ENCODE measurements at places on chromosomes 5 and 9. TPM values are rescaled to one million over a fixed set of nuclear protein-coding genes. Genes with fewer than 3 reads are reported as not detected.

KCNMB1 gene
- 0.63 TPM for total RNA-seq

RMI1 gene
- 7.7 TPM for total RNA-seq

ZNF300 gene
- 2.8 TPM for total RNA-seq

IL9 gene
- not detected for total RNA-seq

SMIM33 gene
- not detected for total RNA-seq

ARID3C gene
- 1.3 TPM for total RNA-seq

DNA sequence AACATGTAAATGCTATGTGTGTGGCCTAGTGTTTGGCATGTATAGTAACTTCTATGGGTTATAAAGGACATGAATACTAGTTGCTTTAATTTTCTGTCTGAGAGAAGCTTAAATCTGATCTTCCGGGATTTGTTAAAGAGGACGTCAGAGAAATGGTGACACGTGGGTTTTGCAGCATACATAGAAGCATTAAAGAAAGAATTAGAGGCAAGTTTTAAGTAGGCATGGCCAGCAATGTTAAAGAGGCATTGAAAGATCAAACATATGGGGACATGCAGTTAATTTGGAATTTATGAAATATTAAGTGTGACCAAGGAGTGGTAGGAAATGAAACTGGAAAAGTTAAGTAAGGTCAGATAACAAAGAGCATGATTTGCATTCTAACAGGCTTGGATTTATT, 311.4 kb upstream of the RIOK2 start:
- DNase-seq: no peak

DNA sequence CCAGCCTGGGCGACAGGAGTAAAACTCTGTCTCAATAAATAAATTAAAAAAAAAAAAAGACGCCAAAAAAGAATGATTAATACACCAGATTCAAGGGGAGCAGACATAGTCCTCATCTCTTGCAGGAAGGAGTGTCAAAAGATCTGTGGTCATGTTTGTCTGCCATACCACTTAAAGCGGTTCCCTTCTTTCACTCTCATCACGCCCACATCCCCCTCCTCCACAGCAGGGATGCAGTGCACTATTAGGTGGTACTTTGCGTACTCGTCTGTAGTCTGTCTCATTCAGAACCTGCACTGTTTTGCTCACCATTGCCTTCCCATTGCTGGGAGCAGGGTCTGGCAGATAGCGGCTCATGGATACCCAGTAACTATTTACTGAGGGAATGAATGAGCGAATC, 11.2 kb downstream of the CDHR2 start:
- DNase-seq: no peak

DNA sequence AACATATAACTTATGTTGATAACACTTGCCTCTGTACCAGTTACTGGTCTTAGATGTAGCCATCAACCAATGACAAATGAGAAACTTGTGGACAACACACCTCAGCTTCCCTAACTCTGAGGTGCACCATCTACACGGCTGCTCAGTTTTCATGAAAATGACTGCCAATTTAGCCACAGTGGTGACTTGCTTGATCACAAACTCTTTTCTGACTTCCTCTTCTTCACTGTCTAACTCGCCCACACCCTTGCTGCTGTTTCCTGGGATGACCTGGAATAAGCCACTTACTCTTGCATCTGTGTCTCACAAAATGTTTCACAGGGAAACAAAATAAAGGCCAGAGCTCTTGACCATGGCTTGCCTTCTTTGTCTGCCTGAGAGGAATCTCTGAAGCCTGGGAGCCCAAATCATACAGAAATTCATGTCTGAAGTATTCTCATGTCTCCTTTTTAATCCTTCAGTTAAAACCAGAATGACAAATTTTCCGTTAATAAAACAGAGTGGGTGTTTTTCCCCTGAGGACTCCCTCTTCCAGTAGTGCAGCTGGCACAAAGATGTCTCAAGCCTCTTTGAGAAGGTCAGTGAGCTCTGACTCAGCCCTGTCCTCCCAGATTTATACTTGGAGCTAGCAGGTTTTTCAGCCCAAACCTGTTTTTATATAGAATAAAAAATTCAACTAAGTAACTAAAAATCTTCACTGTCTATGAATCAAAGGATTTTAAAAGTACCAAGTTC, 126.5 kb upstream of the PAM start:
- DNase-seq: no peak

GRCh38 chr5:151151793-151152192, 5.8 kb downstream of the ANXA6 start:
- DNase-seq: no peak

DNA sequence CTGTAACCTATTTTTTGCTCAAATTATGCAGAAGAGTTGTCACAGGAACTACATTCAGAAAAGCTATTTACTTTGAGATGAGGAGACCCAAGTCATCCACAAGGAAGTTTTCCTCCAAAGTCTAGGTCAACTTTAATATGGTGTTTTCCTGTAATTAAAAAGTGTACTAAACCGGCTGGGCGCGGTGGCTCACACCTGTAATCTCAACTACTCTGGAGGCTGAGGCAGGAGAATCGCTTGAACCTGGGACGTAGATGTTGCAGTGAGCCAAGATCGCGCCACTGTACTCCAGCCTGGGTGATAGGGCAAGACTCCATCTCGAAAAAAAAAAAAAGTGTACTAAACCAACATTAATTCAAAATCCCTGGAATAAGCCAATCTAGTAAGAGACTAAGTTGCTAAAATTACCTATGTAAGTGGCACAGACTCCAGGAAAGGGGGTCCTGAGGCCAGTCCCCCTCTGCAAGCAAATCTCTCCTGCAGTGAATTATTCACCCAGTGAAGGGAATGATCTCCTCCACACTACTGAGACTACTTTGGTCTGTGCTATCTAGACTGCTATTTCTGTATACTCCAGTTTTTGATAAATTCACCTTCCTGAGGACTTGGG, 38.9 kb downstream of the FNBP1 start:
- DNase-seq: no peak

DNA sequence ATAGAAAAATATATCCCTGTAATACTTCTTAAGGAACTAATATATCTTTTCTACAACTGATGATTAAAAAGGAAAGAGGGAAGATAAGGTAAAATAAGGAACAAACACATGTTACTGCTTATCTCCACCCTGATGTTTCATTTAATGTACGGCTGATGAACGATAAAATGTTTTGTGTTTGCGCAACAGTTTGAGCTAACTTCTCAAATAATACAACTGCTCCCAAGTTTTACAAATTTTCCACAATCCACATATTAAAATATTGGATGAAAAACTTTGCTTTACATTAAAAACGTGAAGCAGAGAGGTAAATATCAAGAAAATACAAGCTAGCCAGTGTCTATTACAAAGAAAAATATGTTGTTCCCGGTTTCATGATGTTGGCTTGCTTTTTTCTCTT, 21.0 kb upstream of the CSNK1G3 start:
- no peak for DNase-seq

DNA sequence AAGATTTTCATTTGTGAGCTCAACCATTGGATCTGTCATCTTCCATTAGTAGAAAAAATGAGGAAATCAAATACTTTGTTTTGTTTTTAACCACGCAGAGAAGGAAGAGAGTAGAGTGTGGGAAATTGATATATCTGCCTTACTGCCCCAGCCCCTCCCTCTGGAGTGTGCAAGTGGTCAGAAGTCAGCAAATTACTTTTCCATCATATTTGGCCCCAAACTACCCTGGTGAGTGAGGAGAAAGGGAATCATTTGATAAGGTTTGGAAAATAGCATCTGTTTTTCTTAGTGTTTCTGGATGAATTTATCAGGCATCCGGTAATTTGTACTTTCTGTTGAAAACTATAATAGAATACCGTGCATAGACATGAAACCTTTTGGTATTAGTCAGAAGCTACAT, 327.4 kb downstream of the MARCHF11 start:
- DNase-seq: no peak

DNA sequence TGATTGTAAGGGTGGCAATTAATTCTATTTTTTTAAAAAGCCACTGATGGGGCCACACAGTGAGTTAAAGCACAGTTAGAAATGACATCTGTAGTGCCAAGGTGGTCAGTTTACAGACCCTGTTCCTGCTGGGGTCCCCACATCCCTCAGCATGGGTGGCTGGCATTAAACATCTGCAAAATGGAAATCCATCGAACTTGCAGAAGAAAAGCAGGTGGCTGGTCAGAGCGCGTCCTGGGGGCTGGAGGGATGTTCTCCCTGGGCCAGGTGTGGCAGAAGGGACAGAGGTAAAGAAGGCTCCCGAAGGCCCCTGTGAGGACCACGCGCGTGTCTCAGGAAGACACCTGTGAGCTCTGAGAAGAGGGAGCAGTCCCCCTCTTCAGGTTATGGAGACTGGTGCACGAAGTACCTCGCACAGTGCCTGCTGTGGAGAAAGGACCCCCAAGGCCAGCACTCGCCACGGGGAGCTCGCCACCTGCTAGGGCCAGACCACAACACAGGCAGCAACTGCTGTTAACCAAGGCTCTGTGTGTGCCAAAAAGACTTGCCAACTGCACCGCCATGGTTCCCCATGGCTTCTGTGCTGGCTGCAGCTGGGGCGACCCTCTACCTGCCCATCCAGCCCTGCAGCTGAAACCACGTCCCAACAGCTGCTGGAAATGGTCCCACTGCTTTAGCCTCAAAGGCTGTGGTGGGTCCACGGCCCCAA, 65.2 kb downstream of the RASGEF1C start:
- no peak for DNase-seq

- DNase-seq: no peak
These were observed 6.3 kb downstream of the RAPGEF1 start for GRCh38 chr9:131733541-131734061.

- DNase-seq: no peak
These were observed 1000.0 kb downstream of the PTPRD start for GRCh38 chr9:9612755-9613154.

DNA sequence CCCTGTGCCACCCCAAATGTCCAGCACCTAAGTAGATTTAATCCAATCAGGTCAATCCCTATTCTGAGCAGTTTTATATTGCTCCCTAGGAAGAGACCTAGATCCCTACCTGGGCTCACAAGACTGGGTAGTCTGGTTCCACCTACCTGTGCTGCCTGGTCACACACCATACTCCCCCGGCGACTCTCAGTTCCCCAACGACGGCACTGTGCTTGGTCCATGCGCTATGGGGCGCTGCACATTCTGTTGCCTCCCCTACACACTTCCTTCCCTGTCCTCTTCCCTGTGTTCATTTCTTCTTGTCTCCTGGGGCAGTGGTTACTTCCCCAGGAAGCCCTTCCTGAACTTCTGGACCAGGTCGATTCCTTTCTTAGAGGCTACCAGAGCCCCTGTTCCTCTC, 109.9 kb upstream of the IL12B start:
- DNase-seq: no peak

GRCh38 chr5:91137647-91138046, 245.5 kb downstream of the ARRDC3 start:
- DNase-seq: no peak

GRCh38 chr5:109853377-109853776, 163.7 kb downstream of the MAN2A1 start:
- no peak for DNase-seq

- DNase-seq: no peak
These were observed 585.7 kb downstream of the ACTL7B start for GRCh38 chr9:108270051-108270450.

DNA sequence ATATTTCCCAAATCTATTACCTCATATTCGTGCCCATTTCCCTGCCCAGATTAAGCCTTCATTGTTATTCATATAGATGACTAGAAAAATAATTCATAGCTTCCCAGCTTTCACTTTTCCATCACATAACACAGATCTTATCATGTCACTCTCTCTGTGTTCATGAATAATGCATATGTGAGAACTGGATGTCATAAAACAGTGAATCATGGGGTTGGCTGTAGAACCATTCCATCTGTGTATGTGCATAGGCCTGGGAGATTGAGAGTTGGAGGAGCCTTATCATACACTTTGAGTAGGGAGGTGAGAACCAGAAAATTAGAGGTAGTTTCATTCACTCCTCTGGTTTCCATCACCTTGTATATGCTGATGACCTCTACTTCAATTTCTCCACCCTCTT, 73.9 kb upstream of the RANBP6 start:
- no peak for DNase-seq

- DNase-seq: no peak
These were observed 469 bp downstream of the AGTPBP1 start for GRCh38 chr9:85741095-85741874.

- DNase-seq: no peak
These were observed 15.3 kb downstream of the MYMK start for GRCh38 chr9:133509179-133510083.

DNA sequence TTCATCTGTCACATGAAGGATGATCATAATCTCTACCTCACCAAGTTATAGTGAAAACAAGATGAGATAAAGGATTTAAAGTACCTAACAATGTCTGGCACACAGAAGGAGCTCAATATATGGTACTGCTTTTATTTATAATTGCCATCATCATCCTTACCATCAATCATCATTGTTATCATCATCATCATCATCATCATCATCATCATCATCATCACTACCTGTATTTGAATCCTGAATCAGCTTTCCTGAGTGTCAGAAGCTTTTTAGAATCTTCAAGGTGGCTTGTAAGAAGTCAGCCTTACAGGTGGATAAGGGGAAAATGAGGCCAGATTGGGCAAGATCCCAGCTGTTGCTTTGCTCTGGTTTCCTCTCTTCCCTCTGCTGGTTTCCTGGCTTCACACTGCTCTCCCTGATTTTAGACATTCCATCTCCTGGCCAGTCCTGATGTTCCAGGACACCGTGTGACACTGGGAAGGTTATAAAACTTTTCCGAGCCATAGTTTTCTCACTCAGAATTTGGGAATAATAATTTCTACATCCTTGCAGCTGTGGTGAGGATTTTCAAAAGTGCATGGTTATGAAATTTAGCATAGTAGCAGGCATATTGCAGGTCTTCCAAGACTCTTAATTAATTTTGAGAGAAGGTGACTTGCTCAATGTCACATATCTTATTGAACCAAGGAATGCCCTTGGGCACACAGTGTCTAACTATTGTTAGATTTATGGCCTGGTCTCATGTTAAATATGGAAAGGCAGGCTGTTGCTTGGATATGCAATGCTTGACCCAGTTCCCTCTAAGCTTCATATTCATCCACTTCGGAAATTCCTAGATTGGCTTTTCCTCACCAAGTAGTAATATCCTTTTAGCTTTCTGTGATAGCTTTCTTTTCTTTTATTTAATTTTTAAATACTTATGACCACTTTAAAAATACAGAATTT, 160.7 kb downstream of the TMEM38B start:
- no peak for DNase-seq

DNA sequence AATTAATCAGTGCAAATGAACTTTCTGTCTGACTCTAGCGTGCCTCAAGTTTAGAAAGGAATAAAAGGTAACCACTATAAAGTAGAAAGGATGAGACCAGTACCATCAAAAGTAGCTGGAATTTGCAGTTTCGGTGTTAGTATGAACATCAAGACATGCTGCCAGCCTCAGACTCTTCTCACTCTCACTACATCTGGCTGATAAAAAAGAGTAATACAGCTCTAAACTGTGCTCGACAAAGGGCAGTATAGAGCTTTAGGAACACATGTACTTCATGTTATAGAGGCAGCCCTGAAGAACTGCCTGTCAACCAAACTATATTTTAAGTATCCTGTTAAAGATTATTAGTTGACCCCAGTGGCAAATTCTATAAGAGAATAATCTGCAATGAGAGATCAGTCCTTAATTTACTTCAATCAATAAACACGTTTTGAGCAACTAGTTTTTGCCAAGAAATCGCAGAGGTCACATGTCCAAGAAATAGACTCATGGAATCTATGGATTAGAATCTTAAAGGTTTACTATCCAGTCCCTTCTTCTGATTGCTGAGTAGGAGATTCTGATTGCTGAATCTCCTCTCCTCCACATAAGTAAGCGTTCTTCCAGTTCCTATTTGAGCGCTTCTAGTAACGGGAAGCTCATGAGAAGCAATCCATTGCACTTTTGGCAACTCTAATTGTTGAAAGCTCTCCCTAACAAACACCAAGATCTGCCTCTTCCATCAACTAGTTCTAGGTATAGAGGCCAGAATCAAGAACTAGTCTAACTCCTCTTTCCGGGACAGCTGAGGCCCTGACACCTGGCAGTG, 941 bp downstream of the XPA start:
- no peak for DNase-seq
